Anterior cingulate cortex (tissue), 58 donors: ENCODE measurements at places on chromosomes 4 and X.

DNA sequence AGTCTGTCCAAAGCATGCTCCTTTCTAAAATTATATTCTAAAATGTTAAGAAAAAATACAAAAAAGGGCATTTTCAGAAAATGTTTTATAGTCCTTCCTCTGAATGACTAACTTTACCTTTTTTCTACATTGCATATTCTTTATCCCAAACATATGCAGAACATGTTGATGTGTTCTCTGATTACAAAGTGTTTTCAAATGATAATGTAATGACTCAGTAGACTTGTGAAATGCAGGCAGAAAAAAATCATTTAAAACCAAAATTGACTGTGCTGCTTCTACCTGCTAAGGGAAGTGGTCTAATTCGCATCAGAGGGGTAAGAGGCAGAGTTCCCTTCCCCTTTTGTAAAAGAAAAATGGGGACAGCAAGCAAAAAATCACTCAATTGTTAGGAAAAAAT is 22.7 kb upstream of the YTHDC1 start:
- DNase-seq: no peak

GRCh38 chr4:76691807-76692582 is 205.9 kb downstream of the SOWAHB start:
- DNase-seq: no peak

DNA sequence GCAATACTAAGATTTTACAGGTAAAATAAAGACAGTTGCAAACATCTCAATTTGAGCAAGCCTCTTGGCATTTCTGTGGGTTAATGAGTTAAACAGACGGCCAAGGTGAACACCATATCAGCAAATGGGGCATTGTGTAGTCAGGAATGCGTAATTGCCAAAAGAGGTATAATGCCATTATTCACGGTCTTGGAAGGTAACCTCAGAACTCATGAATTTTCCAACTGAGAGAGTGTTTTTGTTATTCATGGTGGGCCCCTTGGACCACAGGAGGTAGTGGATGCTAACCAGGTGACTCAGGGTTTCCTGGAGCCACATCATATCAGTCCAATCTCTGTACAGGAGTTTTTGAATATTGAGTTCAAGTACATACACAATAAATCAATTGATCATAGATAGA is 368.0 kb upstream of the TECRL start:
- DNase-seq: no peak

DNA sequence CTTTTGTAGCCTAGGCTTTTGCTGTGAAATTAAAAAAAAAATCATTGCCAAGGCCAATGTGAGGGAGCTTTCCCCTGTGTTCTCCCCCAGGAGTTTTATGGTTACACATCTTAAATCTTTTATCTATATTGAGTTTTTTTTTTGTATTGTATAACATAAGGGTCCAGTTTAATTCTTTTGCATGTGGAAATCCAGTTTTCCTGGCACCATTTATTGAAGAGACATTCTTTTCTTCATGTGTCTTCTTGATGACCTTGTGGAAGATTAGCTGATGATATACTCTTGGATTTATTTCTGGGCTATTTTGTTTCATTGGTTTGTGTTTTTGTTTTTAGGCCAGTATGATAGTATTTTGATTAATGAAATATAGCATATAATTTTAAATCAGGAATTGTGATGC is 225.0 kb downstream of the ADAM29 start:
- DNase-seq: no peak
